ENCODE measurements at places on chromosomes 6 and 20.

DNA sequence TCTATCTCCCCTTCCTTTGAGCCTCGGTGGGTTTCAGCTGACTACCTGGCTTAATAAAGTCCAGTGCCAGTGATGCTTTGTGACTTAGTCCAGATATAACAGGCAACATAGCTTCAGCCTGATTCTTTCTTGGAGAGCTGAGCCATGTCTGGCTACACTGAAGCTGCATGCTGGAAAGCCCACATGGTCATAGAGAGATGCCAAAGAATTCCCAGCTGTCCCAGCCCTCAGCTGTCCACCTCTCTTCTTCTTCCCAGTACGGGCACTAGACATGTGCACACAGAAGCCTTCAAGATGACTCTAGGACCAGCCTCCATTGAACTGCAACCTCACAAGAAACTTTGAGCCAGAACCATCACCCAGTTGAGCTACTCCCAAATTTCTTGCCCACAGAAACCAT, 154.1 kb upstream of the MYLIP start:
- DNase-seq: no peak

- no peak for DNase-seq
Measured at GRCh38 chr6:147207837-147208754, 3.9 kb downstream of the STXBP5 start.

- no peak for DNase-seq
Measured at GRCh38 chr20:46630306-46630705, 21.0 kb downstream of the SLC13A3 start.

DNA sequence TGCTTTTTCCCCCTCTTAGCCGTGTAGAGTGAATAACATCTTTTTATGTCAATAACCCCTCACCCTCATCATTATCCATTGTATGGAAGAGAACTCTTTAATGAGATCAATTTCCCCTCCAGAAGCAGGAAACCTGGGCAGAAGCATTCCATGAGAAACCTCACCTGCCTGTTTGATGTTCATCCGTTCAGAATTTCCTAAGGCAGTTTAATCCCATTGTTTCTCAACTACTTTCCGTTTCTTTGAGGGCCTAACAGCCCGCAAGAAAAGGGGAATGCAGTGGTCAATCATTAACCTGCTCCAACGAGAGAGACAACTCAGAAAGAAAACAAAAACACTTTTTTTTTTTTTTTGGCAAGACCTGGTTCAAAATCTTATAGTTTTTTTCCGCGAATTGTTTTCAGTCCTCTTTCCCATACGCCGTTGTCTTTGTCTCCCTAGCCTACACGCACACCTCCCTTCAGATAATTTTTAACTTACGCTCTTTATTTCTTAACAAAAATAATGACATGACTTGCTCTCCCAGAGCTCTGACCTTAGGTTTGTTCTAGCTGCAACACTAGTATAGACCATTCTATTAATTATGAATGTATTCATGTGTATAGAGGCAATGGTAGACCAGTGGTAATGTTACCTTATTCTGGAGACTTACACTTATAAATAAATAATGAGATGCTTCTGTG, 25.6 kb upstream of the ID4 start:
- DNase-seq: no peak

GRCh38 chr6:2978923-2979322, 7.6 kb upstream of the SERPINB6 start:
- DNase-seq: no peak

GRCh38 chr6:11732036-11732631, 46.5 kb downstream of the ADTRP start:
- no peak for DNase-seq

DNA sequence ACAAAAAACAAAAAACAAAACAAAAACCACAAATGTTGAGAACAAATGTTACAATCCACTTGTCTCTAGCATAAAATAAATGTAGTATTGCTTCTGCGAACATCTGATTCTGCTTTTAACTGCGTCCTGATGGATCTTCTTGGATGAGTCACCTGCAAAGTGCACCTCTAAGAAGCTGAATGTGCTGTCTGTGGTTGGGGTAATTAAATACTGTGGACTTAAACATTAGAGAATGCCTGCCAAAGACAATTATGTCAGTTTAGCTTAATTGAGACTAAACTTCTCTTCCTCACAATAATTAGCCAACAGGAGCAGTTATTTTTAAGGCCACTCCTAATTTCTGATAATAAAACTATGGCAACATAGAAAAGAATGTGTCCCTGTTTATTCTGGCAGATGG, 253.4 kb downstream of the PHACTR1 start:
- no peak for DNase-seq

DNA sequence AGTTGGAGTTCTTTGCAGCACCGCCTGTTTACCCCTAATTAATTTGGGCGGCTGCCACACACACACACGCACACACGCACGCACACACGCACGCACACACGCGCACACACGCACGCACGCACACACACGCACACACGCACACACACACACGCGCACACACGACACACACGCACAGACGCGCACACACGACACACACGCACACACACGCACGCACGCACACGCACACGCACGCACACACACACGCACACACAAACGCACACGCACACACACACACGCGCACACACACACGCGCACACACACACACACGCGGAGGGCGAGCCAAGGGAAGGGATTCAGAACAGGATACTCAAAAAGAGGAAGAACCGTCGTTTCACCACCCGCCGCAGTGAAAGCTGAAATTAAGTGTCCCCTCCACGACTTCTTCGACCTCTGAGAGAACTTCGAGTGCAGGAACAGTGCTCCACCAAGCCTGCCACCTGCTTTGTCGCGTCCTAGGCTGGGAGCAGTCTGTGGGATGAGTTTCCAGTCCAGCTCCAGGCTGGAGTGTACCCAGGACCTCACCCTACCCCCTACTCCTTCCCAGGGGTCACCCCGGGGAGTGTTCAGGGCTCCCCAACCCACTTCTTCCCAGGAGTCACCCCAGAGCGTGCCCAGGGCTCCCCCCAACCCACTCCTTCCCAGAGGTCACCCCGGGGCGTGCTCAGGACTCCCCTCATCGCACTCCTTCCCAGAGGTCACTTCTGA, 1.1 kb downstream of the RNASET2 start:
- DNase-seq: no peak

- DNase-seq: no peak
Measured at GRCh38 chr6:2766767-2767656, 1.8 kb downstream of the WRNIP1 start.

- no peak for DNase-seq
Measured at GRCh38 chr20:25372584-25373336, 17.9 kb downstream of the ABHD12 start.

- DNase-seq: no peak
Measured at GRCh38 chr20:50197463-50198179, 7.0 kb downstream of the CEBPB start.

DNA sequence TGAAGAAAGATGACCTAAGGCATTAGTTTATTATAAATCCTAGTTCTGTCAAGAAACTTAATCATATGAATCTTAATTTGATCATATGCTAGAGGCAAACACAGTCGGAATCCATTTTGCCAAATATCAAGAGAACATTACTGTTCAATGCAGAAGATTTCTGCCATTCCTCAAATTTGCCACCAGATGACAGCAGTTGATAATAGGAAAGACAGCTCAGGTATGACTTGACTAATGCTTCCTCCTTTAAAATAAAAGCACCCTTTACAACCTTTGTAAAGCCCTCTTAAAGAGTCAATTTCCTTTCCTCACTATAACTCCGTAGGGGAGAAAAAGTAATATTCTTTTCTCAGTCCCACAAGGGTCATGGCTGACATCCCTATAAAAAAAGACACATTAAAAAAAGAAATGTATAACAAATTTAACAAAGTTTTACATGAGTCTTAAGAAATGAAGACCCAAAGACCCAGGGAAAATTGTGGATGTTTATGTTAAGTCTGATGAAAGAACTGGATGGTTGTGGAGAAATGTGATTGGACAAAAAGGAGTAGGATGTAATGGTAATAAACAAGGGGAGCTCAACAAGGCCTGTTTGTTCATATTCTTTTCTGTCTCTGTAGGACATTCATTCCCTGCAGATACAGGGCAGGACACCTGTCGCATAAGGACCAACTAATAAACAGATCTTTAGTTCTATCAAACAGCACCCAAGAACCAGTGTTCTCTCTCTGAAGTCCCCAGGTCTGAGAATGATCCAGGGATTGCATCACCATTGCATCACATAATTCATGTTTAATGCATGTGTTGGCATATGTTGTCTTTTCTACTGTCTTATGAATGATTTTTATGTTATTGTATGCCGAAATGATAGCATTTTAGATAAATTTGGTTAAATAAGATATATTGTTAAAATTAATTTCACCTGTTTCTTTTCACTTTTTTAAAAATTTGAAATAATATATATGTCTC, 23.0 kb upstream of the IL17A start:
- DNase-seq: no peak
